ENCODE measurements at places on chromosomes 5 and 9.

- no peak for DNase-seq
Observed at GRCh38 chr5:88881571-88881971, 1.4 kb downstream of the MEF2C start.

DNA sequence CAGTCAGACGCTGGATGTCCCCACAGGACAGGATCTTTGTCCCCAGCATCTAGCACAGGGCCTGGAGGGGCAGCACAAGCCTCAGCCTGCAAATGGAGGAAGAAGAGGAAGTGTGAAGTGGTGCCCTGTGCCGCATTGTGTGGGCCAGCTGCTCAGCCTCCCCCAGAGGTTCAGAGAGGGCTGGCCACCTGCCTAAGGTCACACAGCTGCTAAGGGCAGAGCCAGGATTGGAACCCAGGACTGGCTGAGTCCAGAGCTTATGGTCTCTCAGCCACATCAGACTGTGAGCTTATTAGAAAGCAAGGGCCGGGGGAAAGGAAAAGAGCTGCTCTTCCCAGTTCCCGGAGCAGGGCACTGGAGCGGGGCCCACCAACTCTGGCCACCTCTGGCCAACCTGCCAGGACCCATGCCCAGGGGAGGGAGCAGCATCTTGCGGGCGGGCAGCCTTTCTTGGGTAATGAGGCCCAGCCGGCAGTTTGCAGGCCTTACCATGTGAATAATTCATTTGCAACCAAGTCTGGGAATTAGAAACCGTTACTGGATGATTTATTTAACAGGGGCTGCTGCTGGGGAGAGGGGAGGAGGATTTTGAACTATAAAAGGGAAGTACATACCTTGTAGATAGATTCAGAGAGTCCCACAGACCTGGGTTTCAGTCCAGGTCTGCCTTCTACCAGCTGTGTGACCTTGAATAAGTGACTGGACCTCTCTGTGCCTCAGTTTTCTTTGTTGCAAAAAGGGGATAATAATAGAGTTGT, 11.6 kb upstream of the CRB2 start:
- DNase-seq, result no peak

DNA sequence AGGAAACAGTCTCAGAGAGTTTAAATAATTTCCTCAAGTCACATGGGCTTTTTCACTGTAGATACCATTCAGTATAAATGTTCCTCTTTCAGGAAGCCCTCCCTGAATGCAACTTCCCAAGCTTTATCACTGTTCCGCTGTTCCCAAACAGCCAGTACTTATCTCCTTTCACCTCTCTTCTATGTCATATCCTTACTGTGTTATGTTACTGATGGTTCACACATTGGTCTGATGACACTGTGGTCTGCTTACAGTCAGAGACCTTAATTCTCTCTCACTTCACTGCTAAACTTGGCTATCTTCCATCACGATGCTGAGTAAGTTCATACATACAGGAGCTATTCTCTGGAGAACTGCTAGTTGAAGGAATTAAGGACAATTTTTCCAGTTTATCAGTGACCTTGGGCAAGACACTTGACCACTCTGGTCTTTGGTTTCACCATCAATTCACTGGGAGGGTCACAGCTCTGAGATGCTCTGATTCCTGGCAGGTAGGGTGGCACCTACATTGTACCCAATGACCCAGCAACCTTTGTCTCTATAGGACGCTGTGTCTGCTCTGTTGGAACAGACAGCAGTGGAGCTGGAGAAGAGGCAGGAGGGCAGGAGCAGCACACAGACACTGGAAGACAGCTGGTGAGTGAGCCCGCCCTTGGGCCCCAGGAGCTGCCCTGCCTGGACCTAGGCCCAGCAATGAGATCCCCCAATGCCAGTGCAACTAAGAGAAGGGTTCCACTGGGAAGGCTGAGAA, 42.1 kb upstream of the RARS1 start:
- no peak for DNase-seq

DNA sequence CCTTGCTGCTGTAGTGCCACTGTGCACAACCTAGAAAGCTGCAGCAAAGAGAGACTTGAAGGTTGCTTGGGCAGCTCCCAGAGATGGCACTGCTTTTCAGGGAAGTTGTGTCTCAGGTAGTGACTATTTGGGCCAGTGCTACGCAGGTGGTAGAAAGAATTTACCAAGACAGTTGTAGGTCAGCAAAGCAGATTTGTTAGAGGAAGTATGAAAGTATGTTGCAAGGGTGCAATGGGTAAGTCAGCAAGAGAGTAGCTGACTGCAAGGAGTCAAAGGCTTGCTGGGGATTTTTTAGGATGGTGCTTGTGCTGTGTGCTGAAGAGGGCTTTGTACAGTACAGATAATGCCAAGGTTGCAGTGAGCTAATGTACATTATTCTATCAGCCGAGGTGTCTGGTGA, 33.5 kb upstream of the SPARC start:
- no peak for DNase-seq

DNA sequence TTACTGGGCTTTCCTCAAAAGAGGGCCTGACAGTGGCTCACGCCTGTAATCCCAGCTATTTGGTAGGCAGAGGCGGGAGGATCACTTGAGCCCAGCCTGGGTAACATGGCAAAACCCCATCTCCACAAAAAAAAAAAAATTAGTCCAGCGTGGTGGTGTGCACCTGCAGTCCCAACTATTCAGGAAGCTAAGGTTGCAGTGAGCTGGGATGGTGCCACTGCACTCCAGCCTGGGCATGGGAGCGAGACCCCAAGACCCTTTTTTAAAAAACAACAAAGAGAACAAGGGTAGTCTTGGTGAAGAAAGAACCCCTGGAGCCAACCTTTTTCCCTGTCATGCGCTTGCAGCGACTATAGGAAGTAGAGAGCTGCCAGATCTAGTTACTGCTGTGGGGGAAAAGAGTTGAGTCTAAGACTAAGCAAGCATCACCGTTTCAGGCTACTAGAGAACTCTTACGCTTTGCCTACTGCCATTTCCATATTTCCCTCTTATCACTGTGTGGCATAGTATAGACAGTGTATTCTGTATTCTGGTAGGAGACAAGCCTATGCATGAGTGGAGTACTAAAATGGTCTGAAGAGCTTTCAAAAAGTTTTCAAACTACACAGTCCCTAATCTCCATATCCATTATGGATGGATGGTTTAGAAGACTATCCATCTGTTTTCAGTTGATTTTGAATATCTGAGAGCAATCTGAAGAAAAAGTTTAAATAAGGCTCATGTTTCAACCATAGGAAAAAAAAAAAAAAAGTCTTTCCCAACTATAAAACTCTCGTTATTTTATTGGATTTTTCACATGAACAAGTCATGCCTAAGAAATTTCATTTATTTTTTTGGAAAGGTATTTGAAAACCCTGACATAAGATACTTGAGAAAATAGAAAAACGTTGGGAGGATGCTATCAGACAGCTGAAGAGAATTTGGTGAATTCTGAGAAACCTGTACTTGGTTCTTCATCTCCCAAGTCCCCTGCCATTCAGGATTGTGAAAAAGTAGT, 2.6 kb downstream of the C9orf40 start:
- DNase-seq, result no peak

GRCh38 chr5:133932441-133933168, 35.8 kb downstream of the C5orf15 start:
- DNase-seq, result no peak

- DNase-seq, result no peak
Observed at GRCh38 chr5:83764101-83764500, 43.4 kb upstream of the HAPLN1 start.

- no peak for DNase-seq
Observed at GRCh38 chr5:106019261-106019660, 1651.5 kb downstream of the EFNA5 start.

GRCh38 chr5:67292201-67292940, 95.8 kb upstream of the CD180 start:
- no peak for DNase-seq

GRCh38 chr9:13330396-13331004, 51.0 kb upstream of the MPDZ start:
- no peak for DNase-seq

DNA sequence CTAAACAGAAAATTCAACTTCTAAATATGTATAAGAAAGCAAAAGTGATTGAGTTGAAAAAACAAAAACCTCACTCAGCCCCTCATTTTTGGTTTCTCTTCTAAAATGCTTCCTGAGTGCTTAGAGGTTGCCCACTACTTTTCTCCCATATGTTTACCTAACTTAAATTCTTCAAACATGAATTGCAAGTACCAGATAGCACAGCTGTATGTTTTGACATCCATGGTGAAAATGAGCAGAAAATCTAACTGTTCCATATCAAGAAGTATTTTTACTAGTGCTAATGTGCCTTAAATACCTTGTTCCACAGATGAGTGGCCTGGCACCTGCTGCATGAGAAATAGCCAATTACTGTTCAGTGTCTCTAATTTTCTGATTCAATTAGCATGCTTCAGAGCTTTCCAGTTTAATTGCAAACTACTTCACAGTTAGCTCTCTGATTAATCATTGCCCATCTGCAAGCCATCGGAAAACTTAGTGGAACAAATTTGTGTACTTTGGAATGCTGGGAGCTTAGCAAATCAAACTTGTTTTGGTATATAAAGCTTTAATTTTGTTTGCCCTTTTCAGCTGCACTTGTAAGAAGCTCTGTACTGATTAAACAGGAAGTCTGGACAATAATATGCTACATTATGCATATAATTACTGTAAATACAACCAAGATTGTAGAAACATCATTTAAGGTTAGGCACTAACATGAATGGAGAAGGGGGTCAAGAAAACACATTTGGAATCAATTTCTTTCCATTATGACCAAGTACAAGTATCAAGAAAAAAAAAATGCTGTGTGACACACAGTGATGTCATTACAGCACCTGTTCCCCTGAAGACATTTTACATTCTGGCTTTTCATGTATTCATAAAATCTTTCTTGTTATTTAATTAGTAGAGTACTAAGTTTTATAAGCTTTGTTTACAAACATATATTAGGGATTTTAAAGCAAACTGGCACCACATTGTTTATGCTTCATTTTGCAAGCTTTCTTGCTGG, 65.6 kb downstream of the POU5F2 start:
- DNase-seq, result no peak

GRCh38 chr9:75612205-75612604, 278.3 kb upstream of the PCSK5 start:
- no peak for DNase-seq

GRCh38 chr9:101671567-101671966, 66.9 kb downstream of the GRIN3A start:
- DNase-seq, result no peak

DNA sequence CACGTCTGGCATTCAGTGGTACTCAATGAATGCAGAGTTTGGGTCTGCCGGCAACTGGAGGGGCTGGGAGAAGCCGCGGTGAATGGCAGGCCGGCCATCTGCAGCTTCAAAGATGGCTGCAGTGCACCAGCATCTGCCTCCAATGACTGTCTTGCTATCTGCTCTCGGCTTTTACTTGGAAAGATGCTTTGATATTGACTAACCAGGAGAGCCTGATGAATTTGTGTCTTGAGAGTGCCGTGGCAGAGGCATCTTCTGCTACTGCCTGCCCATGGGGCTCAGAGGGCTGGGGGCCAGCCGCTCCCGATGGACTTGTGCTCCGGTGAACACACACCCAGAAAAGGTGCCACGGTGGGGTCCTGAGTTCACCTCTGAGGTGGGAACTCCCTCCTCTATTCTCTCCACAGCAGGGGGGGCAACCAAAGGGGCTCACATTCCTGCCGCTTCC, 164.5 kb downstream of the COL23A1 start:
- no peak for DNase-seq

DNA sequence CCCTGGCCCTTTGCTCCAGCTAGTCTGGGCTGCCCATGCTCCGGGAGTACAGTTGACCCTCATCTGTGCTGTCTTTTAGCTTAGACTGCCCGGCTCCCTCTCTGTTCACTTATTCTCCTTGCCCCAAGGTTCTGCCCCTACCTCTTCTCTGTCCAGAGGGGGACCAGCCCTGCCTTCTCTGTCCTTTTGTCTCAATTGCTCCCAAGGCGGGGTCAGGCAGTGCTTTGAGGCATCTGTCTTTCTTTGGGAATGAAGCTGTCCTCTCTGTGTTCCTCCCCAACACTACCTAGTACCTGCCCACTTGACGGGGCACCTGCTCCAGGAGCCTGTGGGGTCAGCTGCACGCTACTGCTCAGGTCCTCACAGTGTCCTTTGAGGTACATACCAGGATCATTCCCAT, 59.3 kb downstream of the PSD2 start:
- no peak for DNase-seq

GRCh38 chr9:99133145-99133544, 28.2 kb downstream of the TGFBR1 start:
- DNase-seq, result no peak

GRCh38 chr9:88915916-88916315, 75.4 kb upstream of the S1PR3 start:
- no peak for DNase-seq

- DNase-seq, result no peak
Observed at GRCh38 chr5:72459089-72459661, 48.0 kb downstream of the ZNF366 start.

DNA sequence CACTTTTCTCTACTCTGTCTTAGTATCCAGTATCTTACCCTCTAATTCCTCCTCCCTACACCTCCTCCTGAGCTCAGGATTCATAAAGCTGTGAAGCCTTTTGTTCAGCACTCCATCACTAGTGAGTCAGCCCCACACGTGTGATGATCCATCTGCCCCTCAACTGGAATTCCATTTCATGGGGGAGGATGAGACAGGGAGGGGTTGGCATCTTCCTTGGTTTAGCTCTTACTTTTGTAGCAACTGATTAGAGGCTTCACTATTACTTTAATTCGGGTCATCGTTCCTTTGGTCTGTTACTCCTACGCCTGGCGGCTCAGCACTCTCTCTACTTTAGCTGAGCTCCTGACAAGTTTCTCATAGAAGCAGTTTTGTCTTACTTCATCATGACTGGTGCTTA, 11.8 kb downstream of the BTNL8 start:
- peak; percentile 5 for DNase-seq

DNA sequence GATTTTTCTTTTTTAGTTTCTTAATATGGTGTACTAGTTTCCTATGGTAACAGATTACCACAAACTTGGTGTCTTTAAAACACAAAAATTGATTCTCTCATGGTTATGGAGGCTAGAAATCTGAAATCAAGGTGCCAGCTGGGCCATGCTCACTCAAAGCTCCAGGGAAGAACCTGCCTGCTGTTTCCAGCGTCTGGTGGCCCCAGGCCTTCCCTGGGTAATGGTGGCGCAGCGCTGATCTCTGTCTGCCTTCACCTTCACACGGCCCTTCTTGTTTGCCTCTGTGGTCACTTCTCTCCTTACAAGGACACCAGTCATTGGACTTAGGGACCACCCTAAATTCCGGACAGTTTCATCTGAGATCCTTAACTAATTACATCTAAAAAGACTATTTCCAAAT, 70.5 kb upstream of the GFPT2 start:
- DNase-seq, result no peak

- no peak for DNase-seq
Observed at GRCh38 chr9:22857316-22857715, 410.7 kb downstream of the DMRTA1 start.

GRCh38 chr9:16689351-16689938, 181.0 kb downstream of the BNC2 start:
- no peak for DNase-seq

GRCh38 chr9:93898502-93899426, 56.4 kb downstream of the BARX1 start:
- no peak for DNase-seq
